Type B pancreatic cell (in vitro differentiated cells): ENCODE measurements at places on chromosomes 11 and 22. TPM values are rescaled to one million over a fixed set of nuclear protein-coding genes. Genes with fewer than 3 reads are reported as not detected.
A peak's percentile ranks its signal among the peaks of the same experiment; 100 is the strongest.

DNA sequence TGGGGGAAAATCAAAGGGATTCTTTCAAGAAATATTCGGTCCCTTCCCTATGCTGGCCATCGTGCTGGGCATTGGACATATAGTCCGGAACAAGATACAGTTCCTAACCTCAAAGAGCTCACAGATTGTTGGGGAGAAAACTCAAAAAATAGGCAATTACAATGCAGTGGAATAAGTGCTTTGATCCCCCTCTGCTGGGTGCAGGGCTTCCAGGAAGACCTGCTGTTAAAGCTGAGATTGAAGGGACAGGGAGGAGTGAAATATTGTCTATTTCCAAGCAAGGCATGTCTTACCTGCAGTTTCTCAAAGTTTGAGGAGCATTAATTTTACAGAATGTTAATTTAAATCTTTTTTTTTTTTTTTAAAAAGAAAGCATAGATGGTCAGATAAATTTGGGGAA lies 75.1 kb upstream of the SESN3 start:
- H3K36me3 ChIP-seq = no peaks in the 10 kb centered on the region
- no peak for DNase-seq
- H3K27me3 ChIP-seq = peaks cover 6% of the 10 kb centered on the region

DNA sequence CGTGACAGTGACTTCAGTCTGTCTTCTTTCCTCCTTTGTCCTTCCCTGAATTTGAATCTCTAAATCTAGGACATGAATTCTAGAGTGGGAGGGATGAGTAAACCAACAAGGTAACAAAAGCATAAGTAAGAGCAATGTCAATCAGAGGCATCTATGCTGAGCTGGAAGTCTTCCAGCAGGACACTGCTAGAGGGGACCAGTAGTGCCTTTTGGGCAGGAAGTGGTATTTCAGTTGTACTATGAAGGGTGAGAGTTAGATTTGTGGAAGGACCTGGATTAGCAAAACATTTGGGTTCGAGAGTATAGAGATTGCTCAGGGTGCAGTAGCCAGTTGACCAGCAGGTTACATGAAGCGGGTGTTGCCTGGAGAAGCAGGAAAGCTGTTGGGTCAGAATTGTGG lies 40.3 kb downstream of the MEI1 start:
- no peak overlapping the region for H3K27ac ChIP-seq
- no peaks in the 10 kb centered on the region for H3K36me3 ChIP-seq
- peaks cover 10% of the 10 kb centered on the region for H3K27me3 ChIP-seq
- H3K4me3 ChIP-seq = no peak overlapping the region

DNA sequence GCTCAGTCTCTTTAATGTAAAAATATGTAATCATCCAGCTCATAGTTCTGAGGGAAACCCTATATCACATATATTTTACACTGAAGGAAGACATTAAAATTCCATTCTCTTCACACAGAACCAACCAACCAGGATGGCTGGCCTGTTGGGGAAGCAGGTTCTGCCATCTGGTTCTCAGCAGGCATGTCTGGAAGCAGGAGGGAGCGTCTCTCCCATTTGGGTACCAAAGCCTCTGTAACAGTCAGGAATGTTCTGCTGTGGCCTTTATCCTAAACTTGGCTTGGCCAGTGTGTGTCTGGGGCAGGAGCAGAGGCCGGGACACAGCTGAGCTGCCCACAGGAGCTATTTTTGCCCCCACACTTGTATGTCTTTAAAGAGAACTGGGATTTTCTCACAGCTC lies 29.2 kb downstream of the SGSM3 start:
- no peaks in the 10 kb centered on the region for H3K27me3 ChIP-seq
- no peak for DNase-seq
- H3K27ac ChIP-seq = peak overlapping the region; percentile 84
- H3K4me1 ChIP-seq = peaks cover 18% of the 10 kb centered on the region
- H3K36me3 ChIP-seq = peaks cover 21% of the 10 kb centered on the region

GRCh38 chr11:122843281-122844141 lies 5.2 kb downstream of the CRTAM start:
- no peak overlapping the region for H3K4me3 ChIP-seq
- no peak overlapping the region for H3K27ac ChIP-seq
- H3K36me3 ChIP-seq = no peaks in the 10 kb centered on the region
- no peak for DNase-seq

Gene PGGHG
- total RNA-seq = 12.6 and 32.5 TPM in 2 replicates

Gene CCDC87
- total RNA-seq = 0.94 and 1.1 TPM in 2 replicates

DNA sequence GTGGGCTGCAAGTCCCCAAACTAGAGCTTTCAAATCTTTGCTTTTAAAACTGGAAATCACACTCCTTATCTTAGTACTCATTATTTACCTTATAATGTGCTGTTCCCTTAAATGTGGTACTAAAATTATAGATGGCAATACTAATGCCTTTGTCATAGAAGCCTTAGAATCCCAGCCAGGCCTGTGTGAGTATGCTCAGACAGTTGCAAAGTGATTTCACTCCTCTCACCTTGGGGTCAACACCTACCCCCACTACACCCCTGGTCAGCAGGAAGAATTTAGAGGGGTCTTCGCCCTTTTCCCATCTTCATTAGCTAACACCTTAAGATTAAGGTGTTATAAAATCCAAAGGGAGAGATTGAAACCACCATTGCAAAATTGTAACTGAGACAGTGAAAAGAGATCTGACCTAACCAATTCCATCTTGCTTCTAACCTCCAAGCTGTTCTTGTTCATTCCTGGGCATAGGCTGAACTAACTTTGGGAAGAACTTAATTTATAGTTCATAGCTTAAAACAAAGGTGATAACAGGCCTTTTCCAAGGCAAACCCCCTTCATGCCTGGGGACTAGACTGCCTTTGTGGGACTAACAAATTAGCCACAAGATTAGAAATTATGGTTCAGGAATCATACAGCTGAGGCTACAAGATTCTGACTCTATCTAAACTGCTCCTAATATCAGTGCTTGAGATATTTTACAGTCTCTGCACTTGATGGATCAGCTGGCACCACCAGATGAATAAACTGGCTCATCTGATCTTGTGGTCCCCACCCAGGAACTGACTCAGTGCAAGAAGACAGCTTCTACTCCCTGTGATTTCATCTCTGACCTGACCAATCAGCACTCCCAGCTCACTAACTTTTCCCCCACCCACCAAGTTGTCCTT lies 10.4 kb upstream of the MRPL17 start:
- no peaks in the 10 kb centered on the region for H3K36me3 ChIP-seq
- H3K4me1 ChIP-seq = no peaks in the 10 kb centered on the region
- DNase-seq = no peak
- H3K4me3 ChIP-seq = no peak overlapping the region

- H3K36me3 ChIP-seq = peaks cover 61% of the 10 kb centered on the region
- H3K4me1 ChIP-seq = no peaks in the 10 kb centered on the region
- DNase-seq = no peak
- H3K4me3 ChIP-seq = no peak overlapping the region
These were observed 25.3 kb downstream of the CEP295 start for GRCh38 chr11:93686812-93687211.

Gene AIFM3
- 0.69 and 2.6 TPM in 2 replicates for total RNA-seq

Gene TMA7B
- not detected in 2 replicates for total RNA-seq

DNA sequence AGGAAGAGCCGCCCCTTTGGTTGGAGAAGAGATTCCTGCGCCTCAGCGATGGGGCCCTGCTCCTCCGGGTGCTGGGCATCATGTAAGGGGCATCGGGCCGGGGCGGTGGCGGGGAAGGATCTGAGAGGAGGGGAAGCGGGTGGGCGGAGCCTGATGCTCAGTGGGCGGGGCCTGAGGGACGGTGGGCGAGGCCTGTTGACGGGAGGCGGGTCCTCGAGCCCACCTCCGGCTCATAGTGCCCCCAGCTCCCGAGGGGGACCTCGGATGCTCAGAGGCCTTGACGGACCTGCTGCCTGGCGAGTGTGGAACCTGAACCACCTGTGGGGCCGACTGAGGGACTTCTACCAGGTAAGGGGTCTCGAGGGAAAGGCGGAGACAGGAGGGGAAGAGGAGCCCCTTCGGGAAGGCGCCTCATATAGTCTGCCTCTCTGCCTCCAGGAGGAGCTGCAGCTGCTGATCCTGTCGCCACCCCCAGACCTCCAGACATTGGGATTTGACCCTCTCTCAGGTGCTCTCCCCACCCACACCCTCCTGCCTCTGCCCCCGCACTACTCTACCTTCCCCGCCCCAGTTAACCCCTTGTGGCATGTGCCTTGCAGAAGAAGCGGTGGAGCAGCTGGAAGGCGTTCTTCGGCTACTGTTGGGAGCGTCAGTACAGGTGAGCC lies 799 bp downstream of the CCDC88B start:
- peaks cover 4% of the 10 kb centered on the region for H3K27me3 ChIP-seq
- H3K36me3 ChIP-seq = no peaks in the 10 kb centered on the region
- H3K4me1 ChIP-seq = peaks cover 4% of the 10 kb centered on the region
- H3K27ac ChIP-seq = peak overlapping the region; percentile 9

GRCh38 chr22:43541022-43541421 lies 129.2 kb downstream of the MPPED1 start:
- no peak overlapping the region for H3K27ac ChIP-seq
- H3K4me3 ChIP-seq = no peak overlapping the region
- H3K4me1 ChIP-seq = no peaks in the 10 kb centered on the region
- no peaks in the 10 kb centered on the region for H3K36me3 ChIP-seq

Gene TBX1
- 2.4 and 3.4 TPM in 2 replicates for total RNA-seq
